GM12878 (cell line): ENCODE measurements at places on chromosomes 4 and X.

DNA sequence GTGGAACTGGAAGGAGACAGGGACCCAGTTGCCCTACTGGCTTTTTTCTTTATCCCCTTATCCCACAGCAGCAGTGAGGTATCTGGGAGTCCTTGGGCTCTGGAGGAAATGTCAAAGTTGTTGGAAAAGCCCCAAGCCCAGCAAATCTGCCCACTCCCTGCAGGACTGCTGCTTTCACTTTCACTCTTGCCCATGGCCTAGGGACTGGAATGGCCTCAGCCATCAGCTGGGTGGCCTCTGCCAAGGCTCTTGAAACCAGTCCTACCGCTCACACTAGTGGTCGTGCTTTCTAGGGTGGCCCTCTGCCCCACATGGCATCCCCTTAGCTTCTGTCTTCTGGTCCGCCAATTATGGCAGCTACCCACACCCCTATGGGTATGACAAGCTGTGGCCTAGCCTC is 9.7 kb upstream of the RHOXF1 start:
- DNase-seq = no peak

GRCh38 chrX:15718283-15718970 is 19.6 kb upstream of the CA5B start:
- no peak for DNase-seq

- no peak for DNase-seq
Measured at GRCh38 chr4:77994194-77994721, 62.9 kb upstream of the FRAS1 start.

- DNase-seq = no peak
Measured at GRCh38 chr4:32455231-32455630, 1735.1 kb downstream of the PCDH7 start.

DNA sequence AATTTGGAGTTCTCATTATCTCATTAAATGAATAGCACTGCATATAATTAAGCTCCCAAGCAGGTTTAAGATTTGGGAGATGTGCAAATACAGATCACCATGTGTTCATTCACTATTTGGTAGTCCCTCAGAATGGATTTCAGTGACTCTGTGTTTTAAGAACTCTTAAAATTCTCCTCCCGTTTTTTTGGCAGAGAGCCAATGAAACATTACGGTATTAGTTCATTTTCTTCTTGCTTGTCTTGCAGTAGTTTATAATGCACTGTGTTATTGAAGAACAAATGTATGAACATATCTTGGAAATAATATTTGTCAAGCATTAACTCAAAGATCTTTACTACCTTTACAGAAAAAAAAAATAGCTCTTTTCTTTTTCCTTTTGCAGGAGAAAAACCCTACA is 32.7 kb downstream of the KLF3 start:
- DNase-seq = no peak

DNA sequence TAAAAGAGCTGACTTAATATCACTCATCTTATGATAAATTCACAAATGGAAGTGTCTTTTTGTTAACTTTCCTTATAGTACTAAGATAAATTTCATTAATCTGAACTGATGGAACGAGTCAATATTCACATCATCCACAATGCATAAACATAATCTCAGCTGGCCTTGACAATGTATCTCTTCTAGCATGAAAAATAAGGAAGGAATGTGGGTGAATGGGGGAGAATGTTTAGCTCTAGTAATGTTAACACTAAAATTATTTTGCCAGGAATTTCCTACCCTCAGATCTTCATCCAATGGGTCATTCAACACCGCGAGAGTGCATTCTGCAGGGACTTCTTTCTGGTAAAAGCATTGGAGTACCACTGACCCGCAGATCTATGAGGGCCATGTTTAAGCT is 15.8 kb downstream of the TRPC3 start:
- no peak for DNase-seq
